ENCODE measurements at places on chromosomes 1 and 21.
A peak's percentile ranks its signal among the peaks of the same experiment; 100 is the strongest.

- peak; percentile 66 for DNase-seq
Observed at GRCh38 chr1:56644064-56644918, 823 bp upstream of the PRKAA2 start.

DNA sequence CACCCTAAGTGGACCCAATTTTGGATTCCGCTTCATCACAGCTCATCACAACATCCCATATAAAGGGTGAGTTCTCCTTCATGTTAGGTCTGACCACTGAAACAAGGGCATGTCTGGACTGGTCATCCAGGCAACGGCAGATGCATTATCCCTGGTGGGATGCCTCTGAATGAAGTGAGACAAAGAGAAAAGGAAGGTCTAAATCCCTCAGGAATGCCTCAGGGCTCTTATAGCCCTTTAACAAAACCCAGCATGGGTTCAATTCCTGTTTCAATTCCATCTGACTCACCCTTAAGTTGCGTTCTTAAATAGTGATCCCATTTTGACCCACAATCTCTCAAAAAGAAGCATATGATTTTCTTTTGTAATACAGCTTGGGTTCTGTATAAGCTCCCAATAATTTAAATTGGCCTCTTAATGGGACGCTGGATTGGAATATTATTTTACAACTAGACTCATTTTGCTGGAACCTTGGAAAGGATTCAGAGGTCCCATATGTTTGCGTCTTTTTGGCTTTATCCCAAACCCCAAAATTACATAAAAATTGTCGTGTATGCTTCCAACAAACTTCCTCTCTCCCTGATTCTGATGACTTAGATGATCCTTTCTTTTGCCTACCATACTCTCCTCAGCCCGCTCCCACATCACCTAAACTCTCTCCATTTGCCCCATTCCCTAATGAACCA, 287.4 kb upstream of the ZP4 start:
- peak; percentile 91 for DNase-seq

DNA sequence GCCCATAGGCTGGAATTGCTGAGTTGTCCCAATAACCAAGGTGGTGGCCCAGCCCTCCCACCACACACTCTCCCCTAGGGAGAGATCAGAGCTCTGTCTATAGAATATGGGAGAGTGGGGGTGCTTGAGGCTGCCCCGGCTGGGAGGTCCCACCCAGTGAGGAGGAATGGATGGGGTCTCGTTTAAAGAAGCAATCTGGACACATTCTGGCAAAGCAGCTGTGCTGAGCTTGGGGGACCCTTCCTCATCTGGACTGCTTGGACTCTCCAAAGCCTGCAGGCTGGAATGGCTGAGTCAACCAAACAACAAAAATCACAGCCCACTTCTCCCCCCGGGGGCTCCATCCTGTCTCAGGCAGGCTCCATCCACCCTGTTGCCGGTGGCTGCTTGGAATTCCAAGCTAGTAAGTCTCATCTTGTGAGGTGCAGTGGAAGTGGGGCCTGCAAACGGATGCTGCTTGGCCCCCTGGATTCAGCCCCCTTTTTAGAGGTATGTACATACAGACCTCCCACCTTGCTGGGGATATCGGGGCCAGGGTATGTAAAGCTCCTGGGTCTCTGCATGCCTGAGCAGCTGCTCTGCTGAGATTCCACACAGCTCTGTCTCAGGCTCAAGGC, 67.1 kb upstream of the FAM78B start:
- DNase-seq, result no peak

- DNase-seq, result no peak
Observed at GRCh38 chr1:108843390-108844137, 13.3 kb downstream of the AKNAD1 start.

DNA sequence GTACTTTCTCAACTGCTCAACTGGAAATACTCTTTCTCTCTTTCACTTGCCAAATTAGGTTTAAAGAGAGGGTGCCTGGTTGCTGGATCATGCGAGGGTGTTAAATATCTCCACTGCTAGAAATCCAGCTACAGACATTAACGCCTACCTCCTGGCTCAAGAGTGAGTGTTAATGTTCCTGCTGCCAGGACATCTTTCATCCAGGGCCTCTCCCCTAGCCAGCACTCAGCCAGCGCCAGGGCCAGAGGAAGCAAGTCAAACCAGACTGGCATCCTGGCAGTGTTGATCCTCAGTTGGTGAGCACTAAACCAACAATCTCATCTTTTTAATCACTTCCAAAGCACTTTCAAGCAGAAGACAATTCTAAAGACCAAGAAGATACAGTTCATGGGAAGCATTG, 92.9 kb upstream of the BARHL2 start:
- no peak for DNase-seq

GRCh38 chr1:159408862-159409400, 23.1 kb upstream of the OR10J4 start:
- DNase-seq, result no peak

DNA sequence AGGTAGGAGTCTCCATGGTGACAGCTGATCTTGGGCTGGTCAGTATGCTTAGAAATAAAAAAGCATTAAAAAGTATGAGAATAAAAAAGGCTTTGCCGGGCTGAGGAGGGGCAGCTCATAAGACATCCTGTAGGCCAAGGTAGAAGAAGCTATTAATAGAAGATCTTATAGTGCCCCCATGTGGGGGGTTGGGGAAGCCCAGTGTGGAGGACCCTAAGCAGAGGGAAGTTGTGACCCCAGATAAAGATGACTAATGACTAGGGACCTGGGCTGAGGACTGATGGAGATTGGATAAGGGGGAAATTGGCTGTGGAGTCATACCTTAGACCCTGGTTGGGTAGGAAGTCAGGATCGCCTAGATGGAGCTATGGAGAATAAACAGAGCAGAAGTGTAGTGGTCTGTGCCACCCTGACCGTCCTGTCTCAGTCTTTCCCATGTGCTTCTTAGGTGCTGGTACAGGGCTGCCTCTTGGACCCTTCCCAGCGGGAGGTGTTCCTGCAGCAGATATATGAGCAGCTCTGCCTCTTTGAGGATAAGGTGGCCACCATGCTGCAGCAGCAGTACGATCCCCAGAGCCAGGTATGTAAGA, 25.0 kb downstream of the SZT2 start:
- peak; percentile 77 for DNase-seq

- DNase-seq, result no peak
Observed at GRCh38 chr1:201383647-201384405, 6.3 kb upstream of the TNNT2 start.

DNA sequence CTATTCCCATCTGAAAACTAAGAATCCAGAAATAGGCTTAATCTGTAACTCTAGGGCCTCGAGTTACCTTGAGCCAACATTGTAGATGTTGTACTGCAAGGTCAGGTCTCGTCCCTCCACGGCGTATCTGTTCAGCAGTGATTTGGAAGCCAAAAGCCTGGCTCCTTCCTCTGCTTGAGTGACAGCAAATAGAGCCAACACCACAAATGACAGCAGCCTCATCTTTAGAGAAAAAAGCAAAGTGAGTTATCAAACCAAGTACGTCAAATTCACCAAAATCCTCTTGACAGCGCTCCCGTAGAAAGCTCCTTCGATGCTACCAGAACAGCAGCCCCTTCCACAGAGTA, 832 bp downstream of the SSR2 start:
- DNase-seq, result no peak

DNA sequence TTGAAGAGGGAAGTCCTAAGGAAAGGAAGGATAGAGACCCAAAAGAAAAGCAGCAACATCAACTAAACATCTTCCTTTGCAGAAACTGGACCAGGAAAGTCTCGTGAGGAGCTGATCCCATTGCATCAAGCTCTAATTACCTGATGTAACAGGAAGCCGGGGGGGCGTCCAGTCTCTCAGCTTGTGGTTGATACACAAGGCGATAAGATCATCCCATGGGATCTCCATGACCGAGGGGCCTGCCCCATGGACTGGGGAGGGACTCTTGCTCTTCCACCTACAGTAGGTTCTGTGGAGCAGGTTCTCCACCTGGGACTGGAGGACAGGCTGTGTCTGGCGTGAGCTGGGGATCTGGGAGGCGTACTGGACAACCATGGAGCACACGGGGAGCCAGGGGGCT, 14.8 kb upstream of the LSS start:
- no peak for DNase-seq

DNA sequence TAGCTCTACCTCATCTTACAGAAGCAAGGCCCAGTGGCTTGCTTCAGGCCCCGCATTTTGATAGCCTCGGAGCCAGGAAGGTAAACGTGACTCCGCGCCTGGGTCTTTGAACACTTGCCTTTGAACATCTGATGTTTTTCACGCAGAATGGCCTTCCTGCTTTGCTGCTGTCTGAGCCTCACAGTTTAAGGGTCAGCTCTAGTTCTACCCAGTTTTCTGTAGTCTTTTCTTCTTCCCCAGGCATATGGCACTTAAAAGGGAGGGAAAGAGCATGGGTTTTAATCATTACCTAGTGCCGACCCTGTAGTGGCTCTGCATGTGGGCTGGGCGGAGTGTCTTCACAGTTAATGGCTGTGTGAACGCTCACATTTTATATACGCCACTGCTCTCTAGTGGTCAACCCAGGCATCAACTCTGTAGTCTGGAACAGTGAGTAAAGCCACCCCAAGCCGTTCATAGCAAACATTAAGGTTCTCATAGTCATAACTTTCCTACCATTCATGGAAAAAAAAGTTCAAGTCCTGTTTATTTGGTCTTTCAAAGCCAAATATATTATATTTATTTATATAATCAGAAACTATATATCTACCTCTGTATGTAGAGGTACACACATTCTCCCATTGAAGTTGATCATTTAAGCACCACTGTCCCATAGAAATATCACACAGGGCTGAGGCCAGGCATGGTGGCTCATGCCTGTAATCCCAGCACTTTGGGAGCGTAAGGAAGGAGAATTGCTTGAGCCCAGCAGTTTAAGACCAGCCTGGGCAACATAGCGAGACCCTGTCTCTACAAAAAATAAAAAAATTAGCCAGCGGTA, 78.1 kb downstream of the IER5 start:
- DNase-seq, result peak; percentile 88

GRCh38 chr1:147478521-147478920, 62.8 kb upstream of the BCL9 start:
- DNase-seq, result no peak

- no peak for DNase-seq
Observed at GRCh38 chr1:6591222-6591621, 11.4 kb downstream of the ZBTB48 start.
